ENCODE measurements at places on chromosomes 12 and 14. TPM values are rescaled to one million over a fixed set of nuclear protein-coding genes. Genes with fewer than 3 reads are reported as not detected.

DNA sequence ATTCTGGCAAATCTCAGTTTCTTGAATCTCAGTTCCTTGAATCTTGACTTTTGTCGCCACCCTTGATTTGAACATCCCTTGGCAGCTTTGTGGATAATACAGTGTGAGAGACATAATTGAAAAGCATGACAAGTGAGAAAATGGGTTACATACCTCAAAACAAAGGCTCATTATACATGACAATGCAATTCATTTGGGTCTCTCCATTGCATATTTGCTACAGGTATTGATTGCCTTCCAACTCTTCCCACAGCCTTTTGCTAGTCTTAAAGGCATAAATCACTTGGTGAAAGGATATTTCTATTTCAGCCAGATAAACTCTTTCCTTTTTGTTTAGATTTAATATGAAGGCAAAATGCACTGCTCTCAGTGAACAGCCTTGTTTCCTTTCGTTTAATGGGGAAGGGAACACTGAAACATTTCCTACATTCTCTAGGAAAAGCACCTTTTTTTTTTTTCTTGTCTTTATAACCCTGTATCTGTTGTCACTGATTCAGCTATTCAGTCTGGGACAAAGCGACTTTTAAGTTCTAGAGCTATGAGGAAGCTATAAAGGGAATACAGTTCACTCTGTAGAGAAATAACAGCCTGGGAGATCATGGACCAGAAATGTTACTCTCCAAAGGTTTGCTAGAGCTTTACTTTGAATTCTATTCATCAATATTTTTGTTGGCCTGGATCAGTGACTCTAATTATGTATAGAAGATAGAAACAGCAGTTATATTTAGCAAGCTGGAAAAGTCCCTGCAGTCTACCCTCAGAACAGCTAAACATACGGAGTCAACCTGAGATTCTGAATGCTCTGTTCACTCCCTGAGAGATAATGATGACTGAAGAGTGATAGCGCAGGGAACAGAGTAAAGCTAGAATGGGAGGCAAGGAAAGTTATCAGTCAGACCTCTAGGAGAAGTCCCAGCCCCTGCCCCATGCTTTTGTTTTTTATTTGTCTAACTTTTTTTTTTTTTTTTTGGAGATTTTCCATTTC lies 311.4 kb downstream of the RGS6 start:
- no peak for DNase-seq

DNA sequence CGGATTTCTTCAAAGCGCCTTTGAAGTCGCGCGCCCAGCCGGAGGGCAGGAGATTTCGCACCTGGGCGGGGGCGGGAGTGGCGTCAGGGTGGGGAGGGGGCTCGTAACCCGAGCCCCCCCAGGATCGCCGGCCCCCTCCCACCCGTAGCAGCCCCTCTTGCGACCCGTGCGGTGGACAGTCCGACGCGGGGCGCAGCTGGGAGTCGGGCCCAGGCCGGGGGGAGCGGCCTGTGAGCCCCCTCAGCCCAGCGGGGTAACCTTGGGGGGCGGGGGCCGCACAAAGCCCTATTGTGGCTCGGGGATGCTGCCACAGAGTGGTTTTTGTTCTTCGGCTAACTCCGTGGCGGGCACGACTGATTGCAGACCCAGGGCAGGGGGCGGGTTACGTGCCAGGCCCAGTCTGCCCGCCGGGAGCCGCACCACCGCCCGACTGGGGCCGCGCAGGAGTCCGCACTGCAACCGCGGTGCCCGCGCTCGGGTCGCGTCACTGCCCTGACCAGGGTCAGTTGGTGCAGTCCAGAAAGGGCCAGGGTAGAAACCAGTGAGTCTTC lies 4.2 kb upstream of the AAAS start:
- DNase-seq: no peak

- DNase-seq: peak; percentile 48
Observed at GRCh38 chr12:62192180-62192902, 67.9 kb upstream of the USP15 start.

DNA sequence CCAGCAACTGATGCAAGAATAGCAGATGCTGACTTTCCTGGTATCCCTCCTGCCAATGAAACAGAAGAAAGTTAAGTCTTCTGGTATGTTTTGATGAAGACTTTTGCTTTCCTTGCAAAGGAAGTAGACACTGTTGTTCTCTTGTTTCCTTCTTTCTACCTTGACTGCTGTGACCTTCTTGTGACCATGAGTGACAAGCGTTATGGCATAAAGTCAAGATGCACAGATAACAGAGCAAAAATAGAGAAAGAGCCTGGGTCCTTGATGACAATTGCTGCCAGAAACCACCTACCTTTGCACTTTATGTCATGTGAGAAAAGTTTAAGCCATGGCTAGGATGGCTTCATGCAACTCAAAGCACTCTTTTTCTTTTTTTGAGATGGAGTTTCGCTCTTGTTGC lies 49.2 kb upstream of the LTA4H start:
- no peak for DNase-seq

GRCh38 chr12:106280106-106280505 lies 22.4 kb upstream of the TCP11L2 start:
- DNase-seq: no peak

DNA sequence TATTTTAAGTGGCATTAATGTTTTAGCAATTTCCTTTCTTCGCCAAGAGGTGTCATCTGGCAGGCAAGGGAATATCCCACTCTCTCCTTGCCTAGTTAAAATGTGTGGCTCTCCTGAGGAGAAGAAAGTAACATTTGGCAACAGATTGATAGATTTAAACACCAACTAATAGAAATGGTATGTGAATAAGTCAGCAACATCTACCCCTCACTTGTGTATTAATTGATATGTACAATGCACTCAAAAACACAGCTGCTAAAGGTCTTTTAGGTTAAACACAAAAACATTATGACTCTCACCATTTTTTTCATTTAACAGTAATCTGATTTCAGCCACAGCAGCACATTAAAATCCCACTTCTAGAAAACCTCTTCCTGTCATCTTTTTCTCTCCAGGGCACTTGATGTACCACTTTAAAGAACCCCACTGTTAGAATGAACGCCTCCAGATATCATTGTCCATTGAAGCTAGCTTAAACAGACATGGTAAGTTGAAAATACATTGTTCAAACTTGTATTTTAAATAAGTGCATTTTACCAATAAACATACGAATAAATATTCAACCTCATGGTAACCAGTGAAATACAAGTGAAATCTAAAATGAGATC lies 151.7 kb downstream of the RPAP3 start:
- DNase-seq: no peak

- no peak for DNase-seq
Observed at GRCh38 chr12:25971654-25972041, 13.2 kb downstream of the RASSF8 start.

- DNase-seq: no peak
Observed at GRCh38 chr14:103372552-103373304, 12.5 kb upstream of the MARK3 start.

DNA sequence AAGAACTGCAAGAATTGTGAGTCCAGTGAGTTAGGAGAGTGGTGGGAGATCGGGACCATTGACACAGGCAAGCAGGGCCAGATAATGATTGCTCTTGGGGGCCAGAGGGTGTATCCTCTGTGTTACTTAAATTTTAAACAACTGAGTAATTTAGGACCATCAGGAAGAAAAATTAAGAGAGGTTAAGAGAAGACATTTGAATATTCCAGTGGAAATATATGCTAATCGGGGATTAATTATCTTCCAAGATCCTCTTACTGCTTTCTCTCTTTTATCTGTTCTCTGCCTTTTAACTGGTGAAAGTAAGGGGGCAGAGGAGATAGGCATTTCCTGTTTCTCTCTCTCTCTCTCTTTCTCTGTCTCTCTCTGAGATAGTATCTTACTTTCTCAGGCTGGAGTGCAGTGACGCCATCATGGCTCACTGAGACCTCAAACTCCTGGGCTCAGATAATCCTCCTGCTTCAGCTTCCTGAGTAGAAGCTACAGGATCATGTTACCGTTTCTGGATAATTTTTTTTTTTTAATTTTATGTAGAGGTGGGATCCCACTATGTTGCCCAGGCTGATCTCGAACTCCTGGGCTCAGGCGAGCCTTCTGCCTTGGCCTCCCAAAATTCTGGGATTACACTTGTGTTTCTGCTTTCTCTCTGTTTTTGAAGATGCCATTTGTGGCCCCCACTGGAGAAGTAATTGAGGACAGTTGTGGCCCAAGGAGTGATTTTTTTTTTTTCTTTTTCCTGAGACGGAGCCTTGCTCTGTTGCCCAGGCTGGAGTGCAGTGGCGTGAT lies 85.1 kb downstream of the DIP2B start:
- DNase-seq: no peak

- no peak for DNase-seq
Observed at GRCh38 chr14:44444454-44444853, 62.6 kb downstream of the FSCB start.

DNA sequence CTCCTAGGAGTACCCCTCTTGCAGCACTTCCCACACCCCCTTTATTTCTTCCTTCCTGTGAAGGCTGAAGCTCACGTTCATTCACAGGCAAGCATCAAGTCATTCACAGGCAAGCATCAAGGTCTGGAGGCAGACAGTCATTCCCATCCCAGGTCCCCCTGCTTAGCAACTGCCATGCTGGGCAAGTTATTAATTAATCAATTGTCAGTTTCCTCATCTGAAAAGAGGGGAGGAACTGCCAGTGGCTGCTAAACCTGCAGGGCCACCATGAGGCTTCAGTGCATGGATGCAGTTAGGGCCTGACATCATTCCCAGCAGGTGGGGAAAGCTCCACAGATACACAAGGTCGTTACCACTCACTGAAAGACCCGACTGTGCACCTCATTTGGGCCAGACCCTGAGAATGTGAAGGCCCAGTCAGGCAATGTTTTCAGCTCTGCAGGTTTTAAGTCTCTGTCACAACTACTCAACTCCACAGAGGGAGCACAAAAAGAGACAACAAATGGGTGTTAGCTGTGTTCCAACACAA lies 85.0 kb upstream of the GPR68 start:
- DNase-seq: no peak

Gene FOXN4
- not detected for total RNA-seq

Gene SMOC1
- 21.9 TPM for total RNA-seq

Gene AQP6
- total RNA-seq: not detected

Measured in liver (tissue), 10 donors.